Stimulated activated naive CD8-positive, alpha-beta T cell treated with anti-CD3 and anti-CD28 coated beads, Interleukin-15, amount 100 ng/mL, for 72 hours (primary cell): ENCODE measurements at places on chromosomes 5 and 9.
A peak's percentile ranks its signal among the peaks of the same experiment; 100 is the strongest.

DNA sequence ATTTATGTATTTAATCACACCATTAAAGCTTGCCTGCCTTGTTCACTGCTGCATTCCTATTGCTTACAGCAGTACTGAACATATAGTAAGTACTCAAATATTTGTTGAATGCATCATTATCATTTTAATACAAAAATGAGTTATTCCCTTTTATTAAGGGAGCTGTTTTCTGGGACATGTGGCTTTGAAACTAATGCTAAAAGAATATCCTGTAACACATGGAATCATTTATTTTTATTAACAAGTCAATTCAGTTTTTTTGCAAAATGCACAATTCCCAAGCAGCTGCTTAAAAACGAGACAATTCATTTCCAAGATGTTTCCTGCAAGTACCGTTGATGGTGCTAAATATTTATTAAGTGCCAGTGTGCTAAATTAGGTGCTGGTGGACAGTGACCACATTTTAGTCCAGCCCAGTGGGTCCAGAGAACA, 148.3 kb upstream of the NR3C1 start:
- no peak for DNase-seq

- DNase-seq: no peak
These were observed 440.6 kb downstream of the CETN3 start for GRCh38 chr5:89968958-89969381.

GRCh38 chr5:133319905-133320520, 268.2 kb downstream of the HSPA4 start:
- DNase-seq: no peak

GRCh38 chr5:54860321-54860720, 125.1 kb downstream of the ESM1 start:
- no peak for DNase-seq

GRCh38 chr9:107786561-107786960, 297.0 kb upstream of the KLF4 start:
- DNase-seq: no peak

GRCh38 chr9:95025213-95026147, 292.0 kb downstream of the FANCC start:
- DNase-seq: no peak

- no peak for DNase-seq
These were observed 42.0 kb downstream of the FRMPD1 start for GRCh38 chr9:37692622-37693221.

DNA sequence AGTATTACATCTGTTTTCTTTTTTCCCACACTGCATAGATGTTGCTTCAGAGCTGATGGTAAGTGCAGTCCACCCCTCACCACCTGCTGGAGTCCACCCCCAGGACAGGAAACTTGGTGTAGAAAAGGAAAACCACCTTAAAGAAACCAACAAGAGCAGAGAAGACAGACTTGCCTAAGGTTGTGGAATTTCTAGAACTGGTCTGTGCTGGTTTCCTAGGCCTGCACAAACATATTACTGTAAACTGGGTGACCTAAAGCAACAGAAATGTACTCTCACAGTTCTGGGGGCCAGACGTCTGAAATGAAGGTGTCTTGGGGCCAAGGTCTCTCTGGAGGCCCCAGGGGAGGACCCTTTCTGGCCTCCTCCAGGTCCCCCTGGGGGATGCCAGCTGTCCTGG, 293.4 kb upstream of the IRX1 start:
- no peak for DNase-seq

DNA sequence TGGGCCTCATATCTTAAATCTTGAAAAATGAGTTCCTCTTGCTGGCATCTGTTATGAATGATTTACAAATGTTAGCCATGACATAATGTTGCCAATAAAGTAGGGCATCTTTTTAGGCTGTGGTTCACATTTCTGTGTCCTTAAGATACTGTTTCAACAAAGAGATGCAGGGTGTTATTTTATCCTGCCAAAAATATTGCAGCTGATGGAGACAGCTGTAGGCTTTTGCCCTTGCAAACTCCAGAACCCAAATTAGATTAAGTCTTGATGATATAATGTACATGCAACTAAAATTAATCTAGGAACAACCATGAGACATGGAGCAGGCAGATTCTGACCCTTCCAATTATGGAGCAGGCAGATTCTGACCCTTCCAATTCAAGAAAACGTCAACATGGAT, 228.2 kb upstream of the GRIN3A start:
- no peak for DNase-seq

- no peak for DNase-seq
These were observed 208.0 kb upstream of the ANKH start for GRCh38 chr5:15079566-15079965.

- no peak for DNase-seq
These were observed 71.4 kb upstream of the CAST start for GRCh38 chr5:96590796-96591195.

- no peak for DNase-seq
These were observed 2.8 kb upstream of the PTPDC1 start for GRCh38 chr9:94081435-94081834.

GRCh38 chr5:88109818-88110217, 158.8 kb downstream of the TMEM161B start:
- no peak for DNase-seq

DNA sequence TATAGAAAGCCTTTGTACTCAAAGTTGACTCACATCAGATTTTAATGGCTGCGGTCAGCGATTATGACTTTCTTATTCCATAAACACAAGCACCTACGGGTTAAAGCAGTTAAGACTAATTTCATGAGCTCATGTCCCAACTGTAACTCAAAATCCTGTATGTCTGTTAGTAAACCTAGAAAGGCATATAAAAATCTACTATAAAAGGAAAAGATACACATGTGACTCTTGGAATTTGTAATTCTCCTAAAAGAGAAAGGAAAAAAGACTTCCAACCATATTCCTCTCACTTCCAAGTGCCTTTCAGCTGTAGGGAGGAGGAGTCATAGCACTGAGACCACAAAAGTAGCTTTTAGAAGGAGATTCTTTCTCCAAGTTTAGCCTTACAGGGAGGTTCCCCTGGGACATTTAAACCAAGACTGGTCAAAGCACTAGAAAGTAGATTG, 129.1 kb downstream of the EBF1 start:
- no peak for DNase-seq

- peak; percentile 35 for DNase-seq
These were observed at the start of gene SV2C for GRCh38 chr5:76082772-76083554. Gene SV2C (plus strand): TSS chr5:76083383. CDS start chr5:76131751, 48,368 bp downstream.

DNA sequence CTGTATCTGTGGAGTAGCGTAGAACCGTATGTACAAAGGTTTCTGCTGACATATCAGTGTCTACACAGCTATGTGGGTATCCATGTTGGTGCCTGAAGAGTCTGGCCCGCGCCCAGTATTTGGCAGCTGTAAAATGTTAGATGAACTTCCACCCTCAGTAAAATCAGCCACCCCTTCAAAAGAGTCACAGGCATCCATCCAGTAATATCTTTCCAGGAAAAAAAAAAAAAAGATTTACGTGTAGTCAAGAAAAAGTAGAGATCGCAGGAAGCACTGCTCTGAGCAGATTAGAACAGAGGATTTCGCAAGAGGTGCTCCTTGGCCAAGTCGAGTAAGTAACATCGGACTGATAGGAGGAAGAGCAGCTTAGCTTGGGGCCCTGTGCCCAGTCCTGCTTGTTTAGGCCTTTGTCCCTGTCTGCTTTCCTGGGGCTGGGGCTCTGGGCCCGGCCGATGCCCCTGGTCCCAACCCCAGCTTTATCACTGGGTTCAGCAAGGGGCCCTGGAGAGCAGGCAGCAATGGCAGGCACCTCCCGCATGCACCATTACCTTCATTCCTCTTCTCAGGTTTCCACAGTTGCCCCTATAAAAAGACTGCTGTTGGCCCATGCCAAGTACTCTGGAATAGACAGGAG, 21.2 kb downstream of the DAPK1 start:
- DNase-seq: no peak

DNA sequence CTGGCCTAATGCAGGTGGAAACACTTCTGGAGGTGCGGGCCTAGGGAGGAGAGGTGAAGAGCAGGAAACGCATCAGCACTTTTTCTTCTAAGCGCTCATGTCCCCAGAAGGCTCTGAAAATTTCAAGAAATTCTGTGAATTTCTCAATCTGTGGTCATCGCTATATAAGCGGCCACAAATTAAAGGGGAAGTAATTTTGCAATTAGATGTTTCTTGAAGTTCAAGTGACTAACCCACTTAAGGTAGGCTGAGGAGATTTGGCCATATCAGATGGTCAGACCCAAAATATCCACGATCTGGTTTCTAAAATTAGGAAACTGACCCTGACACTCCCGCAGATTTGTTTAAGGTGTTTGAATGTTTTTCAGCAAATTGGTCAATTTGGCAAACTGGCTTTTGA, 16.6 kb upstream of the HMGCR start:
- no peak for DNase-seq

DNA sequence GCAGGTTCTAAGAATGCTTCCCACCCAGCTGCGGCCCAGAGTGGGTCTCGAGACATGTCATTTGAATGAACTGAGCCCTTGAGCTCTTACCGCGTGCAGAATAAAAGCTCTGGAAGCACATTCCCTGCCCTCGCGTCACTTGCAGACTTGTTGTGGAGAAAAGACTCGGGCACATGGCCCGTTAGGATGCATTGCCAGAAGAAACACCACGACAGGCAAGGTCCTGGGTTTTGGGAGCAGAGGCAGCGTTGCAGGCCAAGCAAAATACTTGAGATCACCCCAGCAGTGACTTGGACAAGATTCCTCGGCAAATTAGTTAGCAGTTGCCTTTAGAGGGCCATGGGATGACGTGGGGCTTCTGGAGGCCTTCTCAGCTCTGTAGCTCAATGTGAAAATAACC, 170.8 kb upstream of the MSX2 start:
- no peak for DNase-seq
